DMS153 (cell line): ENCODE measurements at places on chromosomes 5 and 9.

- DNase-seq: no peak
These were observed 46.6 kb downstream of the COL5A1 start for GRCh38 chr9:134688231-134688630.

- DNase-seq: no peak
These were observed 149.3 kb upstream of the CCNH start for GRCh38 chr5:87562068-87562467.

DNA sequence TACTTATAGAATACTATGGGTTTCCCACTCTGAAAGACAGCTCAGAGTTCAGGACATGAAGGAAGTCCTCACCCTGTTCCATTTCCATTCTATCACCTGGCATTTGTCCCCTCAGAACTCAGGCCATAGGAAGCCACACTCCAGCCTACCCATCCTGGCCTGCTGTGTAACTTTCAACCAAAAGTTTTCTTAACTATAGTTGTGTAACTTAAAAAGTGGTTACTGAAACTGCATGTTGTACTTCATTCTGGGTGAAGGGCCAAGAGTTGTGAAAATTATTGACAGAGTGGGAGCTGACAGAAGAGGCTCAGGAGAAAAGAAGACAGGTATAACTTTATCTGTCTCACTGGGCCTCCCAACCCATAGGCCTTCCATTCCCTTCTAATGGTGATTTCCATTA is 212.5 kb downstream of the RAB3C start:
- DNase-seq: no peak

DNA sequence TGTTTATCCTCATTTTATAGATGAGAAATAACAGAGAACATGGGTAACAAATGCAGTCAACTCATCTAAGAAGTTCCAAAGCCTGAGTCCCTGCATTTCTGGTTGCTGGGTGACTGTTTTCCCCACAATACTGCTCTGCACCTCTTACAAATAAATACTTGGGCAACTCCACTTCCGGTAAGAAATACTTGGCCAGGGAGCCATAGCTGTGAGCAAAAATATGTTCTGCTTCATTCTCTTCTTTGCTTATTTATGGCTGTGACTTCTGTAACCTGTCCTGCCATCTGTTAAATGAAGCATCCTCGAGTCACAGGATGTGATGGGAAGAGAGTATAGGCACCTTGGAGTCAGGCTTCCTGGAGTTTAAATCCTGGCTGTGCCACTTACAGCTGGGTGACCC is 49.9 kb downstream of the GDNF start:
- no peak for DNase-seq

DNA sequence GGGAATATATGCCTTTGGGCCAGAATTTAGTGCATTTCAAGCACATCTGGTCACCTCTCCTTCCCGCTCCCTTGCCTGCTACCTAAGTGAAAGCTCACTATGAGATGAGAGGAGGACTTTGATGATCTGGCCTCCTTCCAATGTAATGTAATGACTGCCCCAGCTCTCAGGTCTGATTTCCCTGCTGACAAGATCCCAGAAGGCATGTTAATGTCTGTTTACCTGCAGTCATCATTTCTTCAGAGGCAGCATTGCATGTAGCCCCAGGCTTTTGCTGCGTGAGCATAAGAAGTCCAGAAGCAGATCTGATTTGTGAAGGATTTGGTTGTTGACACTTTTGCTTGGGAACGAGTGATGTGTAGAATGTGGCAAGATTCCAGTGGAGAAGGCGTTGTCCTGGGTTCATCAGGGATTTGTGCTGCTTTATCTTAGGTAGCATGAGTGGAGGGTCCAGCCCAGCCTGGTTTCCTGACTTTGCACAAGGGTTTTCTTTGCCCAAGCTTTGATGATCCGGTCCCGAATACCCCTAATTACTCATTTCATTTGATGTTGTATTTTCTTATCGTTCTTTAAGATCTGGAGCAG is 192.7 kb downstream of the GOLPH3 start:
- DNase-seq: no peak

DNA sequence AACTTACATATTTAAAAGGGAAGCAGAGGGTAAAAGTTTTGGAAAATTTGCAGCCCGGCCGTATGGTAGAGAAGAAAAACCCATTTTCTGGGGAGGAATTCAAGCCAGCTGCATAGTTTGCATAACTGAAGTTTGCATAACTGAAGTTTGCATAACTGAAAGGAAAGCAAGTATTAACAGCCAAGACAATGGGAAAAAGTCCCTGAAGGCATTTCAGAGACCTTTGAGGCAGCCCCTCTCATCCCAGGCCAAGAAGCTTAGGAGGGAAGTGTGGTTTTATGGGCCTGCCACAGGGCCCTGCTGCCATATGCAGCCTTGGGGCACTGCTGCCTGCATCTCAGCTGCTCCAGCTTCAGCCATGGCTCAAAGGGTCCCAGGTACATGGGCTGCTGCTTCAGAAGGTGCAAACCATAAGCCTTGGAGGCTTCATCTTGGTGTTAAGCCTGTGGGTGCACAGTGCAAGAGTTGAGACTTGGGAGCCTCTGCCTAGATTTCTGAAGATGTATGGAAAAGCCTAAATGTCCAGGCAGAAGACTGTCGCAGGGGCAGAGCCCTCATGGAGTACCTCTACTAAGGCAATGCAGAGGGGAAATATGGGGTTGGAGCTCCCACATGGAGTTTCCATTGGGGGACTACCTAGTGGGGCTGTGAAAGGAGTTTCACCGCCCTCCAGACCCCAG is 36.9 kb upstream of the CXCL14 start:
- no peak for DNase-seq

DNA sequence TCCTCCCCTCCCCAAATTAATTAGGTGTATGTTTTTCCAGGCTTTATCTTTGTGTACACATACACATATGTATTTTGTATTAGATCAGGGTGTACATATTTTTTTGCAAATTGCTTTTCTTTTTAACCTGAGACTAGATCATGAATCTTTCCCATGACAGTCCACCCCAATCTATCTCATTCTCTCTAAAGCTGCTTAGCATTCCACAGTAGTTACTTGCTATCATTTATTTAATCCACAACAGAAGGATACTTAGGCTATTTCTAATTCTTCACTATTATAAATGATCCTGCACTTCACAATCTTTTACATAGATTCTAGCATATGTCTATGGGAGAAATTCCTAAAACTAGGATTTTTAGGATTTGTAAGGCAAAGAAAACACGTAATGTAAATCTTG is 43.9 kb downstream of the SH3RF2 start:
- DNase-seq: no peak

DNA sequence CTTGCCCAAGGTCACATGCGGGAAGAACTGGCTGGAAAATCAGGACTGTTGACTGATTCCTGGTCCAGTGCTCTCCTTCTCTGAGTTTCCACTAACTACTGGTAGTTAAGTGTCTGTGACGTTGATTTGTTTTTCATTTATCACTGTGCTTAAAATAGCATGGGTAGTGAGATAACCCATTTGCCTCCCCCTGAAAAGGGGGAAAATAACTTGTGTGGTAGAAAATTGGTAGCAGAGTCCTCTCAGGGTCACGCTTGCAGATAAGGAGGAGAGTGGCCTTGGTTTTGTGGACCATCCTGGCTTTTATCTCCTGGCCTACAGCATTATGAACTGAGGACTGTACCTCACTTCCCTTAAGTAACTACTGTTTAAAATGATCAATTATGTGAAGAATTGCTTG is 10.9 kb downstream of the FUBP3 start:
- DNase-seq: no peak

- no peak for DNase-seq
These were observed 14.3 kb downstream of the OTULIN start for GRCh38 chr5:14678773-14679334.

DNA sequence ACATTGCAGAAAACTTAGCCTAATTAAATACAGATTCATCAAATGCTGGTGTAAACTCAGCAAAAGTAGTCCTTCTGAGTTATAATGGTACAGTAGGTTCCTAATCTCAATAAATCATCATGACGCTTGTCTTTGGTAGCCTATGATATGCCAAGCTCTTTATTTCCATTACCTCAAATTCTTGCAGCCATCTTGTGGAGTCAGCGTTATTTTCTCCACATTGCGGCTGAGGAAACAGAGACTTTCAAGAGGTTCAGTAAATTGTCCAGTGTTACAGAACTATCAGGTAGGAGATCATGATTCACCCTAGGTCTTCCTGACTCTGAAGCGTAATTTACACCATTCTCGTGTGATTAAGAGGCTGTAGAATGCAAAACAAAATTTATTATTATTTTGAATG is 237.2 kb downstream of the PCSK5 start:
- no peak for DNase-seq

- no peak for DNase-seq
These were observed 53.5 kb downstream of the RGS3 start for GRCh38 chr9:113516840-113517577.

GRCh38 chr9:32775283-32775682 is 8.1 kb upstream of the TMEM215 start:
- no peak for DNase-seq

GRCh38 chr5:14145435-14146334 is 2.5 kb downstream of the TRIO start:
- no peak for DNase-seq

DNA sequence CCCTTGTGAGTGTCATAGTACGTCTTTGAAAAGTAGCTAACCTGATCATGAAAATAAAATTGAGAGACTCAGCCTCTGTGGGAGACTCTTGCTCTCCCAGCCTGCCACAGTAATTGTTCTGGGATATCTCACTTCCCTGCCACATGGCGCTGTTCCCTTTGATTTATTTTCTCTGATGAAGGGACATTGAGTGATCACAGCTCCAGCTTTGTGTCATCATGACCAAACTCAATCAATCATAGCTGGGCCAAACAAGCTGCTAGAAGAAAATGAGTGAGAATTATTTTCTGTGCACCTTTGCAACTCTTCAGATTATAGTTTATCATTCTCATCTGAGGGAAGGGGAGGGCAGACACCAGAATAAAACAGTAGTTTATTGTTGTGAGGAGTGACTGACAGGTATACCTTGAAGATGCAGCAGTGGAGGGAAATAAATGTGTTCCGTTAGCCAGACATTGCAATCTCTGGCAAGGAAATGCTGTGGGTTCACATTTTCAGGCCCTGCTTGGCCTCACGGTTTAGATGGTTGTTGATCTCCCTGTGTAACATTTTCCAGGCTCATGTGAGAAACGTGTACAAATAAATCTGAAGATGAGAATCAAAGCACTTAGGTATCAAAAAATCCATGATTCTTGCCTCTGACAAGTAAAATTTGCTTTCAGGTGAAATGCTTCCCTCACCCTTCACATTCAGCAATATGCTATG is 174.7 kb upstream of the FBXL17 start:
- DNase-seq: no peak

- DNase-seq: peak; percentile 17
These were observed 556 bp downstream of the PCDHGC3 start for GRCh38 chr5:141476132-141476911.

- DNase-seq: no peak
These were observed 594.5 kb downstream of the PDE4D start for GRCh38 chr5:59299006-59299405.

GRCh38 chr5:174307656-174308271 is 262.3 kb downstream of the NSG2 start:
- no peak for DNase-seq

DNA sequence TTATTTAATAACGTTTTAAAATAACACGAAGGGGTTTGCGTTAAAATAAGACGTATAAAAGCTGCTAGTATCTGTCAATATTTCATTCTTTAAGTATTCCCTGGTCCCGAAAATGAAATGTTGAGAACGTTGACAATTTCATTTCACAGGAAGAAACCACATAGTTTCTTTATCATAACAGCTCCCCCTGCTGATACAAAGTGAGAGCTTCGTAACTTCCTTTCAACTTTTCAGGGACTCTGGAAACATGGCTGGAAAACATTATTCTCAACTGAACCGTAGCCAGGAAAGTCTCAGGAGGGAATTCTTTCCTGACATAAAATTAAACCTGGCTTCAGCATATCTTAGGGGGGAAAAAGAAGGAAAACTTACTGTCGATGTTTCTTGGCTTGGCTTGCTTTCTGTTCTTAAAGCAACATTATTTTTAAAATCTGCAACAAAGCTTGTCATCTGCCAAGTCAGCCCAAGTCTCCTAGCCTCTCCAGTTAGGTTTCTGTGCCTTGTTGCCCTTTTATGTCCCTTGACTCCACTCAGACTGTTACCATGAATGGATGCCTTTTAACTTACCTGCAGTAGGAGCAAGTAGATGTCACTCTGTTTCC is 122.9 kb upstream of the DAB2 start:
- peak; percentile 25 for DNase-seq

DNA sequence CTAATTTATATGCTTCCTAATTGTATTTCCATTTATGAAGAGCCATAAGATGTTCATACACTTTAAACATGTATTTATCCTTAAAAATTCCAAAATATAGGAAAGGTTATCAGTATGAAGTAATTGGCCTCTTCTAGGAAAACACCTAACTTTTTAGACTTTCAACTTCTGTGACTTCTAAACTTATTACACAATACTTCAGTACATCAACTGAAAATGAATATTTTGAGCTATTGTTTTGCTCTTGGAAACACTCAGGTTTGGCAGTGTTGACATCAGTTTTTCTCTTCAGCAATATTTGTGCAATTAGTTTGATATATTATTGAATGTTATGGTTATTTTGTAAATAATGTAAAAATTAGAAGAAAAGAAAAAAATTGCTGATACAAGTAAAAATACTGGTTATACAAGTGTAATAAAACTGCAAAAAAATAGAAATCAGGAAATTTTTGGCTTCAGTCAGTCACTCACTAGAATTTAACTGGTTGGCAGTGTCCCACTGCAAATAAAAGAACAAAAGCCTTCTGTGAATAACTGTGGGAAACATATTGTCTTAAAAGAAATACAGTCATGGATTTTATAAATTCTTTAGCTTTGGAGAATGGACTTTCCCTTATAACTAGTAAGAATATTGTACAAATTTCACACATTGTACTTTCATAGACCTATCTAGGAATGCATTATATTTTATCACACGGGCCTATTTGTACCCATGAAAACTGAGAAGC is 635.9 kb downstream of the TLE1 start:
- no peak for DNase-seq

DNA sequence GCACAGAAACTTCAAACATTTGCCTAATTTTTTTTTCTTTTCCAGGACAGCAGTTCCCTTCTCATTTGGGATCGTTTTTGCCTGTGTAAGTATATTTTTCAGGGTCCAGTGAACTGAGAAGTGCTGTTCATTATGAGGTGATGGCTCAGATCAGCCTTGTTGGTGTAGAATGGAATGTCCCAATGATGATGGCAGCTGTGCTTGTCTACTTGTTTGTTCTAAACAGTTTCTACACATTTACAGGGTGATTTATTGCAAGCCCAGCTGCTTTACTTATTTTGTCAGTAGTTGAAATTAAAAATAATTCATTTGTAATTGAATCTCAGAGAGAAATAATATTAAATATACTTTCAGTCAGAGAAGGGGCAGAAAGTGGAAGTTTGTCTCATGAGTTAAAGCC is 337.6 kb upstream of the SEMA6A start:
- DNase-seq: no peak
